ENCODE measurements at places on chromosomes 7 and 10.

GRCh38 chr10:14524691-14525324 is 194.1 kb upstream of the FRMD4A start:
- no peak for DNase-seq

DNA sequence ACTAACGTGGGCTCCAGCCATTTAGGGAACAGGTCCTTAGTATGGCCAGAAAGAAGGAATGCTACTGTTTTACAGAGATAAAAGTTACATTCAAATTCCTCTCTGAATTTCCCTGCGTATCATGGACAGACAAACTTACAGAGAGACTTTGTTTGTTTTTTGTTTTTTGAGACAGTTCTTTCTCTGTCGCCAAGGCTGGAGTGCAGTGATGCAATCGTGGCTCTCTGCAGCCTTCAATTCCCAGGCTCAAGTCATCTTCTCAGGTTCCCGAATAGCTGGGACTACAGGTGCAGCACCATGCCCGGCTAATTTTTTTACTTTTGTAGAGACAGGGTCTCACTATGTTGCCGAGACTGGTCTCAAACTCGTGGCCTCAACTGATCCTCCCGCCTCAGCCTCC is 64.5 kb upstream of the MPP7 start:
- no peak for DNase-seq

DNA sequence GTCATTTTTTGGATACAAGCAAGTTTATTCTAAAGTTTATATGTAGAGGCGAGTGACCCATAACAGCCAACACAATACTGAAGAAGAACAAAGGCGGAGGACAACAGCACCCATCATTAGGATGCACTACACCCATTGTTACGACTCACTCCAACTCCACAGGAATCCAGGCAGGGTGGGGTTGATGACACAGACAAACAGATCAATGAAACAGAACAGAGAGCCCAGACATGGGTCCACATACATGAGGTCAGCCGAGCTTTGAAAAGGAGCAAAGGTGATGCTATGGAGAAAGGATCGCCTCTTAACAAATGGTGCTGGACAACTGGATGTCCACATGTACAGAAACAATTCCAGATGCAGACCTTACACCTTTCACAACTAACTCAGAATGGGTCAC is 426.4 kb downstream of the PTPRN2 start:
- no peak for DNase-seq

DNA sequence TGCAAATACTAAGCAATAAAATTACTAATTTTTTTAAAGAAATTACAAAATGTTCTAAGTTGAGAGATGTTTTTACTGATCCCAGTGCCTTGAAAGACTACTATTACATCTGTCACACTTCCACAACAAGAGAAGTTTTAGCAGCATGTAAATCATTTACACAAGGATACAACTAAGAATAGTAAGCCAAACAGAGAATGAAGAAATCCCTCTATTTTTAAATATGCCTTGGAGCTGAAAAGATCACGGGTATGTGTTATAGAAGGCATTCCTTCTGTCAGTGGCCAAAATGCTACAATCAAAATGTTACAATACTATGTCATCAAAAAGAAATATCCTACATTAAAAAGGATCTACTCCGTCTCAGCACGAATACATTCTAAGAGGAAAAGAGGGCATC is 52.6 kb downstream of the LARP4B start:
- DNase-seq, result no peak

- DNase-seq, result no peak
These were observed 94.6 kb downstream of the SEMA3C start for GRCh38 chr7:80824253-80824652.

DNA sequence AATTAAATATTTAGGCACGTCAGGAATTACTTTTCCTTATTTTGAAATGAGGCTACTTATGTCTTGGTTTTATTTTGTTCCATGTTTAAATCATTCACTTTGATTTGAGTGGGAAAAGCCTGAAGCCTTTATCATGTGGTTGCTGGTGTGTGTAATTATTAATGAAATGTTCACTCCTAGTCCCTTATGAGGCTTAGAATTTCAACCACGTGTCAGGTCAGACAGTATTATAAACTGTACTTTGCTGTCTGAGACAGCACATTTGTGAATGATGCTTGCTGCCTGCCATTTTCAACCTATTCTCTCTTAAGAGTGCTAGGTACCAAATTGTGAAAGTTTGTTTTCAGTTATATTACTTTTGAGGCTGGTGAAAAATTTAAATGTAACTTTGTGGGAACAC is 58.9 kb downstream of the COL17A1 start:
- DNase-seq, result no peak

DNA sequence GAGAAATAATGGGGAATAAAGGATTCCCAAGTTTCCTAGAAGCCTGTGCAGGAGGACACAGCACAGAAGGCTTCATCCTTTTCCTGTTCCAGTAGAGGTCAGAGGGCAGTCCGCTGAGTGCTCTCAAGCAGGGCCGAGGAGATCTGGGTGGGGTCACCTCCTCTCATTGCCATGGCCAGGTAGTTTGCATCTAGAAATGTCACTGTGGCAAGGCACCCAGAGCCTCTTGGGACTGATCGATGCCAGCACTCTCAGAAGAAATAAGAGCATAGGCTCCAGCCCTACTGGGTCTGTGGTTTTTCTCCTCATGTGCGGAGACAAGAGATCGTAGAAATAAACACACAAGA is 7.9 kb downstream of the NUB1 start:
- DNase-seq, result no peak

DNA sequence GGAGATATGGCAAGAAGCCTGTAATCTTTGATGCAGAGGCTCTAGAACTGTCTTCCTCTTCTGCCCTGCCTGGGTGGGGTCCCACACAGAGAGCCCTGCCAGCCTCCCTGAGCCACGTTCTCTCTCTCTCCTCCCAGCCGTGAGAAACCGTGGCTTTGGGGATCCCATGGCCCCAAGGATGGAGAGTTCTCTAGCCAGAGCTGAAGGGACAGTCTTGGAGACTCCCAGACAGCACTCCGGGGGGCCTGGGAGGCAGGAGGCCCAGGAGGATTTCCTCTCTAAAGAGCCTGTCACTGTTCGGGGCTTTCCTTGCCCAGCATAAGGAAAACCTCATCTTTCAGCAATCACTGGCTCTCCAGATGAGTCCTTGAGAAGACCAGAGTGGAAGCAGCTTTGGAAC is 227.1 kb downstream of the ARHGAP12 start:
- no peak for DNase-seq

GRCh38 chr10:11655836-11656235 is 44.4 kb upstream of the USP6NL start:
- no peak for DNase-seq

GRCh38 chr10:123787566-123787965 is 104.0 kb downstream of the CPXM2 start:
- DNase-seq, result no peak

- no peak for DNase-seq
These were observed 99.8 kb upstream of the MACROH2A2 start for GRCh38 chr10:69952821-69953221.

GRCh38 chr7:139361523-139361922 is 1.8 kb downstream of the LUC7L2 start:
- DNase-seq, result no peak

DNA sequence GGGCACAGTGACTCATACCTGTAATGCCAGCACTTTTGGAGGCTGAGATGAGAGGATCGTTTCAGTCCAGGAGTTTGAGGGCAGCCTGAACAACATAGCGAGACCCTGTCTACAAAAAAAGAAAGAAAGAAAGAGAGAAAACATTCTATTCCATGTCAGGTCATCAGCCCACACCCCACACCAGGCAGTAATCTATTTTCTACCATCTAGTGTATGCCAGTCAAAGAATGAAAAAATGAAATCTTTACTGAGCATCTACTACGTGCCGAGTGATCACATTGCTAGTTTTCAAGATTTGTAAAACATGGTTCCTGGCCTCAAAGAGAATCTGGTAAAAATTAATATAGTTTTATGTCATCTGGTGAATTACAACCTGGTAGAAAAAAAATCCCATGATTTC is 3.1 kb upstream of the EPHB4 start:
- no peak for DNase-seq

GRCh38 chr7:142263598-142264380 is 5.9 kb upstream of the PRSS58 start:
- no peak for DNase-seq

DNA sequence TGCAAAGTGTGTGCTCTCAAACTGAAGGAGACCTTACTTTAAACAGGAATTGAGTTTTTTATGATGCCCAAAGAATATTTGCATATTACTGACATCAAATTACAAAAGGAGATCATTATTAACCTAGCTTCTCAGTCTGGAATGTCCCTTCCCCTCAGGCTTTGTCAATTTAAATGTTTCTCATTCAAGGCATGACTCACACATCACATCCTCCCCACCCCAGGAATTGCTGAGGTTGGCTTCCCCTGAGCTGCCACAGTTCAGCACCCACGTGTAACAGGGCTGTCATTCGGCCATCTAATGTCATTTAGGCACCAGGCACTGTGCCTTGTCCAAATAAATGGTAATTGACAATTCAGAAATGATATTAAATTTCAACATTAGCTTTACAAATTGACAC is 305.9 kb upstream of the MGMT start:
- DNase-seq, result no peak

GRCh38 chr10:79019441-79020014 is 49.2 kb upstream of the ZMIZ1 start:
- DNase-seq, result no peak

GRCh38 chr7:112116894-112117293 is 89.3 kb downstream of the DOCK4 start:
- no peak for DNase-seq

DNA sequence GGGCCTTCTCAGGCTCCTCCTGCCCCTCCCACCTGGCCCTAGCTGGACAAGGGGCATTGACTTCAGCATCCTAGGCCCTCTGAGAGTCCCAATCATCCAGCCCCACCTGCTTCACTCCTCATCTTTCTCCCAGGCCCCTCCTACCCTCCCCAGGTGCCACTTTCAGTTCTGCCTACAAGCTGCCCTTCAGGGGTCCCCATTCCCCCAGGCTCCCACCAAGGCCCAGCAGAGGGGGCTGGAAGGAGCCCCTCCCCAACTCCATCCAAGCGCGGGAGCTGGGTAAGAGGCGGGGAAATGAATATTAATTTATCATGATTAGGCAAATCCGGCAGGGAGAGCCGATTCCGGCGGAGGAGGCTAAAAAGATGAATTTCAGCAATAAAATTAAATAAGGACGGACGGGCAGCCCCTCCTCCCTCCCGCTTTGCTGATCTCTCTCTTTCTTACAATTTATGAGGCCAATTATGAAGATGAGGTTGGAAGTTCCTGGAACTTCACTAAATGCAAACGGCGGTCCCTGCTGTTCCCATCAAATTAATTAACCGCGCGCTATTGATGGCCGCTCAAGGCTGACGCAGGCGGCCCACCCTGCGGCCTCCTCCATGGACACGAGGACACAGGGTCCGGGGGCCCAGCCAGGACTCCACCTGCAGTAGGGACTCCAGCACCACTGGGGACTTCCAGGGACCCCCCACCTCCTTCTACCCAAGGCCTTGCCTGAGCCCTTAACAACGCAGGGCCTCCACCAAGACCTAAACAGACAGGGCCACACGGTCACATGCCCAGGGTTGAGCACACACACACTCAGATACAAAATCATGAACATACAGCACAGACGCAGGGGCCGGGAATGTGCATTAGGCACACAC is 13.9 kb downstream of the POLL start:
- no peak for DNase-seq

DNA sequence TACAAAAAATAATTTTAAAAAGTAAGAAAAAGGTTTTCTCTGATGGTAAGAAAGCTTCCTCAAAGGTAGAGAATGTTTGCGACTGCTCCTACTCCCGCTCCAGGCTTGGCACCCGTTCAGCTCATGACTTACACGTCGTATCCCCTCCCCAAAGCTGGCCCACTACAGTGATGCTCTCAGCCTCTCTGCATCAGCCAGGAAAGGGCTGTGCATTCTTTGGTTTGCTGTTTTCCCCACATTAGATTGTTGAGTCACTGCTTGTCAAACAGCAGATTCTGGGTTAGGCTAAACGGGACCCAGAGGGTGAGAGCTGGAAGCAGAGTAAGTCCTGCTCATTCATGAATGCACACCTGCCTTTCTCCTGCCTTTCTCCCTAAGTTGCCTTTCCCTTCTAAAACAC is 54.7 kb upstream of the NMT2 start:
- no peak for DNase-seq

GRCh38 chr10:12543589-12543988 is 194.2 kb downstream of the CAMK1D start:
- DNase-seq, result no peak

- DNase-seq, result no peak
These were observed 727.0 kb downstream of the TYW1 start for GRCh38 chr7:67723591-67723990.

DNA sequence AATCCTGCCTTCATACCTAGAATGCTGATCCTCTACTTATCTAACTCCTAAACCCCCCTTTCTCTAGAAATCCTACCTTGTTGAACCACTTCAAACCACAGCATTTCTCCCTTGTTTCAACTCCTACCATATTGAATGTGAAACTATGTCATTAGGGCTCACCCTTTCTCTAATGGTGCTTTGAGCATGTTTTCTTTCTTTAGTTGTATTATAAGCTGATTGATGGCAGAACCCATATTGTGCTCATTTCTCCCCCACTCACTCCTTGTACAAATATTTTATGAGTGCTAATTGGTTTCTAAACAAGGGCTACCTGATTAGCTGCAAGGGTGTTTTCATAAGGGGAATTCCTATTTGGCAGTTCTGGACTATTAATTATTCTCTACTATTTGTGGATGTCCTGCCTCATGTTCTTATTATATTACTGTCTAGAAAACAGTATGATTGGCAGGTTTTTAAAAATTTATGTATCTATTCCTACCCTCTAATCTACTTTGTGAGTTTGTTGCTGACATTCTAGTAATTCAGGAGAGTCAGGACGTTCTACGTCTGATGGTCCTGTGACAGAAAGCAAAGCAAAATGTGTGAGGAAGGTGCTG is 765.8 kb downstream of the KCNMA1 start:
- DNase-seq, result no peak

DNA sequence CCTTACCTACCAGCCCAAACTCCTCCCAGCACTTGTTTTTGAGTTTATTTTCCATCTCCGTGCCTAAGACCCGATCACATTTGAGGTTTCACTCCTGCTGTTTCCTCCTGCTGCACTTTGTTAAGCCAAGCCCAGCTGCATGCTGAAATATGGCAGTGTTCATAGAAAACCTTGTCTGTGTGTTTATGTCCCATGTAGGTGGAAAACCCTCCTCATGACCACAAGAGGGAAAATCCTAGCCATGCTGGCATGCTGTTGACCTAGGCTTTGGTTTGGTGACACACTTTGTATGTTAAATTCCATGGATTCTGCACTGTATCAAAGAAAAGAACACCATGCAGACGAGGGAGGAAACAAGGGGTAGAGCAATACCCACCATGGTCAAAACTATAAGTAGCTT is 154.4 kb downstream of the CUBN start:
- no peak for DNase-seq

- DNase-seq, result no peak
These were observed 131.0 kb upstream of the ZNF804B start for GRCh38 chr7:88628363-88629085.

GRCh38 chr10:122407375-122408125 is 33.0 kb downstream of the PLEKHA1 start:
- DNase-seq, result no peak

DNA sequence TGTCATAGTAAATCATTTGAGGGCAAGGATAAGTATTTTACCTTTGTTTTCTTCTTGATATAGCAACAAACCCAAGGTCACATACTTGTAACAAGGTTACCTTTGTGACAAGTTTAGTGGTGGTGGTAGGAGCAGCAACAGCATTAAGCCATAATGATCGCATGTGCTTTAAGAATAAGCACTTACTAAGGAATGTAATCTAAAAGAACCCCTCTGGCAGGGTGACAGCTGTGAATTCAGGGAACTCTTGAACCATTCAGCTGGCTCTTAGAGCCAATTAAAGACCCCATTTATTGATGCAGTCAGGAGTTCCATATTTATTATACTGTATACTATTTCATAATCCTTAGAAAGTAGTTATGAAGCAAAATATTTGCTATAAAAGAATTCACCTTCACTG is 370.8 kb downstream of the EXOC4 start:
- no peak for DNase-seq

All from GM04503 (cell line).